ENCODE measurements at places on chromosomes 4 and X.

- no peak for DNase-seq
These were observed 16.1 kb upstream of the SPANXD start for GRCh38 chrX:141714680-141715079.

DNA sequence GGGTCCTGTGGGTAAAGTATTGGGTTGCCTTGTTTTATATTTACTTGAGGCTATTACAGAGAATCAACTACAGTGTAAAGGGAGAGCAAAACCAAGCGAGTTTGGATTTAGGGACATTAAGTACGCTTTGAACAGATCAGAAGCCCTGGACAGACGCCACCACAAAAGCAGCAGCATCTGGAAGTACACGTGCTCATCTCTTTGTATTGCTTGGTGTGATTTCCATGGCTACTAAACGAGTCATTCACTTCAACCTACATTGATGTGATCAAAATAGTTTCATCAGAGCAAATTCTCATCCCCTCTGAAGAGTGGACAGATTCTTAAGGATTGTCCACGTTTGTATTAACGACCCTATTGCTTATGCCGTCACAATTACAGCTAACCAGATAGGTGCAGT lies 85.1 kb downstream of the SORBS2 start:
- no peak for DNase-seq

DNA sequence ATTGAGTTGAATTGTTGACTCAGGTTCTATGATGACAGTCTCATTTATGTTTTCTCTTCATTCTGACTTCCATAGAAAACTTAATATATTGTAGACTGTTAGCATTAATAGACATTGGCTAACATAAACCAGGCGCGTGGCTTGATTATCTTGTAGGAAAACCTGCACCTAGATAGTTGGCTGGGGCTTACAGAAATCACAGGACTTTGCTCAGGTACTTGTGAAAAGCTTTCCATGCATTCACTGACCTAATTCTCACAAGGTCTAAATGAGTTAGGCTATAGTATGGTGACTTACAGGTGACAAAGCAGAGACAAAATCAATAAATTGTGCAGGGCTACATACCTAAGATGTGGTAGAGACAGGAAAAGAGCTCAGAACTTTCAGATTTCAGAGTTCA lies 212.8 kb downstream of the GPAT3 start:
- no peak for DNase-seq

DNA sequence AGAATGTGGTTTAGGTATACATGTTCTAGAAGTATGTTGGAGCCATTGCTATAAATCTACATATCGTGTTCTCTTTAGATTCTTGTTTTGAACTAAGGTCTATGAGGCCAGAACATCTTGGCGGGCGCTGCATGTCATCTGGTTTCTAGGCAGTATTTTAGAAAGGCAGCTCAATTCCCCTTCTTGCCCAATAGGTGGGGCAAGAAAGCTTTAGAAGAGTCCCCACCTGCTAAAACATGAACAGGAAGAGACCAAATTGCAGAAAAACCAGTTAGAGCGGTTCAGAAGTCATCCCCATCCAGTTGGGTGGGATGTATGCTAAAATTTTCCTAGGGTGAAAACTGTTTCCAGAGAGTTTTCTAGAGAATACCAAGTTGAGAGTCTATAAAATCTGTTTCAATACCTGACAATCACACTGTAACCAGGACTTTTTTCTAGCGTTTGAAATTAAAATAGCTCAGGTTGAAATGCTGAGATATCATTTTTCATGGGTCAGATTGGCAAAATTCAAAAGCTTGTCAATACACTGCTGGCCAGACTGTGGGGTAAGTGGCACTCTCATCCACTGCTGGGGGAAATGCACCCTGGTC lies 17.5 kb upstream of the SH3KBP1 start:
- DNase-seq = peak; percentile 69

- DNase-seq = no peak
These were observed 28.5 kb downstream of the NKX1-1 start for GRCh38 chr4:1377606-1378261.

DNA sequence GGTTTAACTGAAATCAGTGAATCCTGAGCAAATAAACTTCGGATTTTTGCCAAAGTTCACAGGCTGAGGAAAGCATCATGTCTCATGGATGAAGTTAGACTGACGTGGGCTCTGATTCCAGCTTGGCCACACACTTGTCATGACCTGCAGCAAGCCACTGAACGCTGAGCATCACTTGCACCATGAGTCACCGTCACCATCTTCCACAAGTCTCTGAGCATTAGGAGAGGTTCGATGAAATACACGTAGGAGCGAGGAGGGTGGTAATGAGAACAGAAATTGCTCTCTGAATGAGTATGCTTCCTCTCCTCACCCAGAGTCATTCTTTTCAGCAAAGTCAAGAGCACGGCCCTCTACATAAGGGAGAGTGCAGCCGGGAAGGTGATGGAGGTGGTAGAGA lies 3.8 kb upstream of the TRIML2 start:
- no peak for DNase-seq

DNA sequence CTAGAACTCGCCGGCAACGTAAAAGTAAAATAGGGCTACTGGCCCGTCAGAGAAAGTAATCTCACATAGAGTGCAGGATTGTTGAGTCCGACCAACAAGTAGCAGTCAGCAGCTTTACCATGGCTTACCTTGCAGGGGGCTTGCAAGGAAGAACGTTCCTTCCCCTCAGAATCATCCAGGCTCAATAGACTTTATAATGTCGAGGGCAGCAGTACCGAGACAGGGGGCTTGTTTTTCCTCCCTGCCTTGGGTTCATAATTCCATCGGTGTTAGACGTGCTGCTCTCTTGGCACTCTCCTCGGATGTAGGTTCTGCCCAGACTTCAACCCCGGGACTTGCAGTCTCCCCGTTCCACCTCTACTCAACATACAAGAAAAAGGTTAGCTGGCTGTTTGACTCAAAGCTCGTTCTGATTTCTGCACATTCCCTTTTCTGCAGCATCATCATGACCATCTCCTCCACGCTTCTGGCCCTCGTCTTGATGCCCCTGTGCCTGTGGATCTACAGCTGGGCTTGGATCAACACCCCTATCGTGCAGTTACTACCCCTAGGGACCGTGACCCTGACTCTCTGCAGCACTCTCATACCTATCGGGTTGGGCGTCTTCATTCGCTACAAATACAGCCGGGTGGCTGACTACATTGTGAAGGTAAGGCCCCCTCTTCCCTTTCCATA lies 1.5 kb downstream of the SLC10A4 start:
- peak; percentile 16 for DNase-seq

- peak; percentile 93 for DNase-seq
These were observed 11.7 kb downstream of the RPL9 start for GRCh38 chr4:39446842-39447573.

- DNase-seq = peak; percentile 30
These were observed 4.5 kb downstream of the RAB9A start for GRCh38 chrX:13693341-13693961.

DNA sequence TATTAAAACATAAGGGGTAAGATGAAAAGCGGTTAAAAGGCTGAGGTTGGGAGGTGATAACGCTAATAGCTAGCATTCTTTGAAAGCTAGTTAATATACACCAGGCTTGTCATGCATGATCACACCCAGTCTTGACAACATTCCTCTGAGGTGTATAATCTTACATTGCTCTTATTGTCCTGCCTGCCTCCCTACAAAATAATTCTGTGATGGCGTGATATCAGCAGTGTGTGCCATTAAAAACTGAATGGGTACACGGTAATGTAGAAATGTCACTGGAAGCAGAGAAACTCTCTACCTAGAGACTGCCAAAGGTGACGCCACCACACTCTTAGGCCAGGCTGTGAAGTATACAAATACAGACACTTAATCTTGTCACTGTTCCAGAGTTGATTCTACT lies 68.1 kb downstream of the DIAPH2 start:
- DNase-seq = no peak

DNA sequence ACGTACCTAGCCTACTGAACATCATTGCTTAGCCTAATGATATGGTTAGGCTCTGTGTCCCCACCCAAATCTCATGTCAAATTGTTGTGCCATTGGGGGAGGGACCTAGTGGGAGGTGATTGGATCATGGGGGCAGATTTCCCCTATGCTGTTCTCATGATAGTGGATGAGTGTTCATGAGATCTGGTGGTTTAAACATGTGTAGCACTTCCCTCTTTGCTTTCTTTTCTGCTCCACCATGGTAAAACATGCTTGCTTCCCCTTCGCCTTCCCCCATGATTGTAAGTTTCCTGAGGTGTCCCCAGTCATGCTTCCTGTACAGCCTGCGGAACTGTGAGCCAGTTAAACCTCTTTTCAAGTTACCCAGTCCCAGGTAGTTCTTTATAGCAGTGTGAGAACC lies 102.6 kb downstream of the RAPGEF2 start:
- DNase-seq = no peak

DNA sequence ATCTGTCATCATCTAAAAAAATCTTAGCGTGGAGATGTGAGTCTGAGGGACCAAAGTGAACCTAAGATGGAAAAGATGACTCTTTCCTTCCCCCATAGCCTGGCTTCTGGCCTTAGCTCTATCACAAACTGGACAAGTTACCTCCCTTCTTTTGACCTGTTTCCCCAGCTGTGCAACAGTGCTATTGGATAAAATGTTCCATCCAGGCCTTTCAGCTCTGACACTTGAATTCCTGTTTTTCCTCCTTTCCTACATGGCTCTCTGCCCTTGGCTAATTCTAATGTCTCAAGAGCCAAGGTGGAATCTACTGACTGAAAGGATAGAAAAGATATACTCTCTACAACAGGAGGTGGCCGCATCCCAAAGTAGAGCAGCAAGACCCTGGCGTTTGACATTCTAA lies 84.5 kb upstream of the ARHGEF9 start:
- DNase-seq = no peak

DNA sequence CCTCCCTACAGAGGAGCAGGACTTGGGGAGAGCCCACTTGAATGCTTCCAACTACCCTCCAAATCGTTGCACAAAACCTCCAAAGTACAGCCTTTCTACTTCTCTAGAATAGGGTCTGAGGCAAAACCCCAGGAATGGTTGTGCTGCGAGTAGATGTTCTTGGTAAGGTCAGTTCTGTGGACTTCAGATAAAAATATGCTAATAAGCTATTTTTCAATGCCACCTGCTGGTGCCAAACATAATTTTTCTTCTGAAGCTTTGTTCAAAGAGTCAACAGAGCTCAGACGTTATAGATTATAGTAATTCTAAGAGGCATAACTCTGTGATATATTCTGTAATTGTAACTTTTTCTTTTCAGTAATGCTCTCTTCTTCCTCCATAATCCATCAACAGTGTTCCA lies 425.7 kb downstream of the GPAT3 start:
- DNase-seq = no peak

GRCh38 chr4:164802301-164802901 lies 48.5 kb downstream of the SMIM31 start:
- DNase-seq = no peak

- DNase-seq = peak; percentile 48
These were observed 501.6 kb upstream of the SMIM31 start for GRCh38 chr4:164252286-164252685.

GRCh38 chr4:14168919-14169318 lies 541.4 kb upstream of the BOD1L1 start:
- no peak for DNase-seq

DNA sequence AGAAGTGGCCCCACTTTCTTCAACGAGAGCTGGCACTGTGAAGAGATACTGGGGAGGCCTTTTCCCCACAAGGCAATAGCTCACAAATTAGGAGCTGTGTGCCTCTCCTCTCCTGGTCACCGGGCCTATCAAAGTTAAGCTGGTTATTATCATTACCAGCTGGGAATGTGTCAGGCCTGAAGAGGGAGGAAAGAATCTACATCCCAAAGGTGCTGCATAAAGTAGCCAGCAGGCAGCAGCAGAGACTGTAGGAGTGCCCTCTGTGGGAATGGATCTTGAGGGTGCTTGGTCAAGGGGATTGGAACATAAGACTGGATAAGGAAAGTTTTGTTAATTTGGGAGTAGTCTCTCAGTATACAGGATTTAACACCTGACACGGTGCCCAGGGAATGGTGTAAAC lies 9.1 kb upstream of the TMPRSS11D start:
- peak; percentile 9 for DNase-seq

GRCh38 chr4:88477229-88477860 lies 20.4 kb downstream of the HERC5 start:
- DNase-seq = no peak

DNA sequence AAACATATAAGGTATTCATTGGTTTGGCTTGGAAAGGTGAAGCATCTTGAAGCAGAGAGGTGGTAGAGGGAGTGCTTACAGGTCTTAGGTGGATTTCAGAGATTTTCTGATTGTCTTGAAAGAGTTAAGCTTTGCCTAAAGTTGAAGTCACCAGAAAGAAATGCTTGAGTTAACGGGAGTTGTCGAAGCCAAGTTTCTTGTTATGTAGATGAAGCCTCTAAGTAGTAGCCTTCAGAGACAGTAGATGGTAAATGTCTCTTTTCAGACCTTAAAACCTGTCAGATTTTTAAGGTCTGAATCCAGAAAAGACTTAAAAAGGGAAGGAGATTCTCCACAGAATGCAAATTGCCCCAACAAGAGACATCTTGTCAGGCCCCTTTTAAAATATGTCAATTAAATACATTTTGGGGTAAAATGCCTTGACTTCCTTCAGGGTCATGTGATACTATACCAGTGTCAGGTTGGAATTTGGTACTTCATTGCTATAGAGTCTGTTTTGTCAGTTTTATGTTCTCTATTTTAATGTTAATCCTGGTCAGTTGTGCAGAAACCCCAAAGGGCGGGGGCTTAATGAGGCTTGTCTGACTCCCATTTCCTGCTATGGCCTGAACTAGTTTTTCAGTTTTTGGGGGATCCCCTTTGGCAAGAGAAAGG lies 81.0 kb downstream of the PCDH18 start:
- DNase-seq = peak; percentile 33

DNA sequence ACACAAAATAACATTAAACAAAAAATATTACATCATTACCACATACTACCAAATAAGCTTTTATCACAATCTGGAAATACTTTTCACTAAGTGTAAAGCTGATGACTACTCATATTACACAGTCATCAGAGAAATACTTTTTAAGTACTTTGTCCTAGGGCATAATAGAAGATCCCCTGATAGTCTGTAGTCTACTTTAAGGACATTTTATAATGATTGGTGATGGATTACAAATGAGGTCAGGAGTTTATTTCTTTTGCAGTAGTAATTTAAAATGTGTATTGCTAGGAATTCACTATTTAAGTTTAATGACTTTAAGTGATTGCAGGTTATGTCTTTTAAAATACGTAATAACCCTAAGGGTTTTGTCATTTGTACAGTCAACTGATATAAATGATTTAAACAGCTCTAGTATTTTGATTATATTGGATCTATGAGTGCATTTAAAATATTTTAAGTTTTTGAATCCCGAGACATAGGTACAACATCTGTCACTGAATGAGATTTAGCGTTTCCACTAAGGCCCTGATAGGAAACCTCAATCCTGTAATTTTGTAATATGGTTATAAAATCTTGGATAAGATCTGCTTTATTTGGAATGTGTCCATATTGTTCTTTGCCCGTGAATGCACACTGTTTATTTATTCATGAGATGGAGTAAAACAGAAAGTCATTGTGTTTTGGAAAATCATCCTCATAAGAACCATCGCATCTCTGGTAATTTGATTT lies 189.5 kb downstream of the ARAP2 start:
- DNase-seq = no peak

- no peak for DNase-seq
These were observed 627 bp upstream of the HSD17B11 start for GRCh38 chr4:87391576-87392054.
